ENCODE measurements at places on chromosomes 4 and X.

DNA sequence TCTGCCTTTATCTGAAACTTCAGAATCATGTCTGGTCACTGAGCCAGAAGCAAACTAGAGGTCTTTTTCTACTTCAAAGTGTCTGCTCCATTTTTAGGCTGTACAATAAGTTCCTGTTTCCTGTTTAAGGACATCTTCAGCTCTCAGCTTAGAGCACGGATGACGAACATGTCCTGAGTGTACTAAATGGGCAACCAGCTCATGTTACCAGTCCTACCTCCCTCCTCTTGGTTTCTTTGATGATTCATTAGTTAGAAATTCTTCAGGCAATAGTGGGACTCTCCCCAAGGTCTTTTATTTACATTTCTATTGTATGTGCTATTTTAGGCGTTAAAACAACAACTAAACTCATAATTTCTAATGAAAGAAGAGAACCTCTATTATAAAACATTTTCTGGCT, 58.0 kb downstream of the ENPEP start:
- DNase-seq, result no peak

DNA sequence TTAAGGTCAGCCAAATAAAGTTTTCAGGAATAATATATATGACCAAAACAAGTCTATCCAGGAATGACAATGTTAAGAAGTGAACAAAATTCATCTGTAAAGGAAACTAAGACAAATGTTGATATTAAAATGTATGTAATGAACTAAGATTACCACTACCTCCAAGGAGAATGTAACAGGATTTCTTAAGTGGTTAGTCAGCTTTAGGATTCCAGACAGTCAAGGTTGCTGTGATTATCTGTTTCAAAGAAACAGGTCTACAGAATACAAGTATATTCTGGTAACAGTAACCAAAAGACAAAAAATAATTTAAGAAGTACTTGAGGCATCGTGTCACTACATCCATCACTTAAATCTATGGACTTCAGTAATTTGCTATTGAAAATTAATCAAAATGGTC, 172.8 kb downstream of the SCFD2 start:
- no peak for DNase-seq

- no peak for DNase-seq
Measured at GRCh38 chrX:19673375-19674040, 158.2 kb upstream of the MAP3K15 start.

GRCh38 chr4:109315341-109315740, 12.9 kb upstream of the COL25A1 start:
- DNase-seq, result no peak

DNA sequence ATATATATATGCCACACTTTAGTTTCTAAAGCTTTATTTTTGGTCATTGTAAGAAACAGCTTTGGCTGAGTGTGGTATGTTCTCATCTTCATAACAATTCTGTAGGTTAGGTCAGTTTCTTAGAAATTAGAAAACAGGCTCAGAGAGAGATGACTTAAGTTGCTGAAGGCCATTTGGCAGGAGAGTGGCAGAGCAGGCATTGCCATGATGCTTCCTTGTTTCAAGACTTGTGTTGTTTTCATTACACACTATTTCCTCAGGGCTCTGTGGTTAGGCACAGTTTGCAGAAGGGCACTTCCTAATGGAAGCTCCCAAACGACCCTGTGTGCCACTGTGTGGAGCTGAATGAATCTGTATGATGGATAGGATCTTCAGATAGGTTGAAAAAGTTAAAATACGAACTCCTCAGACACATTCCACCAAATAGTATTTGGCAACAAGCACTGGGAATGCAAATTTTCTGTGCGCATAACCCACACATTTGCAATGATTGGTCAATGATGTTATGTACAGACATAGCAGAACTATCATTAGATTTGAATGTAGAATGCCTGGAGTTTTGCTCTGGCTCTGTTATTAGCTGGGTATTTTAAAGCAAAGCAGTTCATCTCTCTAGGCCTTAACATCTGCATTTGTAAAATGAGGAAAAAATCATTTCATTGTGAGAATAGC, 274.3 kb upstream of the HS3ST1 start:
- no peak for DNase-seq

- no peak for DNase-seq
Measured at GRCh38 chr4:140094438-140095420, 59.3 kb downstream of the MAML3 start.

DNA sequence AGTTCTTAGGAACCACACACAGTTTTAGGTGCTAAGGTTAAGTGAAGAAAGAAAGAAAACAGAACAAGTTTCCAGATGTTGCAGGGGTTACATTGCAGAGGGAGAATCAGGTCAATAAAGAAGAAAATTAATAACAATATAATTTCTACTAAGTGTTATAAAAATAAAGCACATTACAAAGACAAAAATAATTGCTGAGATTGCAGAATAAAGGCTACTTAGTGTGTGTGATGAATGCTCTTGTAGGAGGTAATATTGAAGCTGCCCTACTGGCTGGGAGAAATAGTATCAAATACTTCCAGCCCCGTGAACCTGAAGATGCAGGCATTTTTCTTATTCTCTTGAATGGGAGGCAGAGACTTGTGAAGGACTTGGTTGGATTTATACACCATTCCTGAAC, 33.2 kb upstream of the FAM9A start:
- no peak for DNase-seq

GRCh38 chr4:87934157-87934704, 41.3 kb upstream of the SPP1 start:
- no peak for DNase-seq

GRCh38 chr4:185192059-185192458, 11.7 kb downstream of the CFAP97 start:
- DNase-seq, result no peak

GRCh38 chr4:61828960-61829359, 628.8 kb downstream of the ADGRL3 start:
- DNase-seq, result no peak

GRCh38 chrX:132662844-132663243, 174.0 kb upstream of the MBNL3 start:
- DNase-seq, result no peak

Data from stimulated activated CD8-positive, alpha-beta memory T cell treated with anti-CD3 and anti-CD28 coated beads, Interleukin-15, amount 100 ng/mL, for 24 hours (primary cell).